CD4-positive, alpha-beta T cell (primary cell): ENCODE measurements at places on chromosomes 7 and 10. TPM values are rescaled to one million over a fixed set of nuclear protein-coding genes. Genes with fewer than 3 reads are reported as not detected.

GRCh38 chr10:17227367-17228090, 512 bp upstream of the VIM start:
- DNase-seq = peak; percentile 39

DNA sequence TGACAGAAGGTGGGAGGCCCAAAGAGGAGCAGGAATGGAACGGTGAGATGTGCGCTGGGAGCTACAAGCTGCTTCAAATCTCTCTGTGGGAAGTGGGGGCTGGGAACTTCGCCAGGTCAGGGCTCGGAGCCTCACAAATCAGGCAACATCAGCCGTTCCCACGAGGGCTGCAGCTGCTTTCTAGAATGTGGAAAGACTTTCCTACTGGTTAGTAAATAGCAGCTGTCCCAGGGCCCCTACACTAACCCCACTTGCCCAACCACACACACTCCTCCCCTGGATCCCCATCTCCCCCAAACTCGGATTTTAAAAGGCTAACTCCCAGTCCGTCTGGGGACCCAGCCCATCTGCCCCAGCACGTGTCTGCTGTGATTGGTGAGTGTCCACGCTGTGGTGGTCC, 40.6 kb upstream of the PITRM1 start:
- no peak for DNase-seq

DNA sequence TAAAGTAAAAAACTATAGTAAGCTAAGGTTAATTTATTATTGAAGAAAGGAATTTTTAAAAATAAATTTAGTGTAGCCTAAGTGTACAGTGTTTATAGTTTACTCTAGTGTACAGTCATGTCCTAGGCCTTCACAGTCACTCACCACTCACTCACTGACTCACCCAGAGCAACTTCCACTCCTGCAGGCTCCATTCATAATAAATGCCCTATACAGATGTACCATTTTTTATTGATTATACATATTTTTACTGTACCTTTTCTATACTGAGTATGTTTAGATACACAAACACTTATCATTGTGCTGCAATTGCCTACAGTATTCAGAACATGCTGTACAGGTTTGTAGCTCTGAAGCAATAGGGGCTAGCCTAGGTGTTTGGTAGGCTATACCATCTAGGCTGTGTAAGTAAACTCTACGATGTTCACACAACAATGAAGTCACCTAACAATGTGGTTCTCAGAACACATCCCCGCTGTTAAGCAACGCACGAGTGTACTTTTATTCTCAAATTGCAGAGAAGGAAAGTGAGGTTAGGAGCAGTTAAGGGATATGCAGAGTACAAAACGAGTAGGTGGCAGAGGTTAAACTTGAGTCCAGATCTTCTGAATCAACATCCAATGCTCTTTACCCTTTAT, 38.9 kb upstream of the PLCE1 start:
- DNase-seq = no peak

DNA sequence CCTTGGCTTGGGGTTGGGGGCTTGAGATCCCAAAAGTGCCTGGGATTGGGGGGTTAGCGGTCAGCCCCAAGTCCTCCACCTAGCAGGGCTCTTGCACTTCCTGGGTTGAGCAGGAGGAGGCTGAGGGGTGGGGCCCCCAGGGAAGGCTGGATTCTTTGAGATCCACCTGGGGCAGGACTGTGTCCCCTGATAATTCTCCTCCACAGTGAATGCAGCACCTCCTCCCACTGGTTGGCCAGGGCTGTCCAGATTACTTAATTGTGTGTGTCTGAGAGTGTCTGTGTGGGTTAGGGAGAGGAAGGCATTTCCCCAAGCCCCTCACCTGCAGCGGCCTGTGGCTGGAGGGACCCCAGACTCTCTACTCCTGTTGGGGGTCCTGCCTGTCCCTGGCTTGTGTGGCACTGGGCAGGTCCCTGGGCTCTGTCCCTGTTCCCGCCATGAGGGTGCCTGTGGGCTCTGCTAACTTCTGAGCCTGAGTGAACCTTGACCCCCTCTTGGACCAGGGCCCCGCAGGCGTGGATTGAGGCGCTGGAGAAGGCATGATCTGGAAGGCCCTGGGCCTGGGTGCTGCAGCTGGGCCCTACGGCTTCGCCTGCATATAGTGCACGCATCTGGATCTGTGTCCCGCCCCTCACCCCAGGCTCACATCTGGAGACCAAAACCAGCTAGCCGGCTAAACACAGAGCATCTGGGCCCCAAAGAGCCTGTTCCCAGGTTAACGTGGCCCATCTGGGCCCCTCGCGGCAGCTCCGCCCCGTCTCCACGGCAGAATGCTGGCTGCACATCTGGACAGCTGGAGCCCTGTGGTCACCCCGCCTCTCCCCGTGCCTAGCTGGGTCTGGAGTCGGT, 10.4 kb downstream of the TMEM270 start:
- DNase-seq = no peak

GRCh38 chr7:977326-978048, 2.1 kb upstream of the COX19 start:
- no peak for DNase-seq

DNA sequence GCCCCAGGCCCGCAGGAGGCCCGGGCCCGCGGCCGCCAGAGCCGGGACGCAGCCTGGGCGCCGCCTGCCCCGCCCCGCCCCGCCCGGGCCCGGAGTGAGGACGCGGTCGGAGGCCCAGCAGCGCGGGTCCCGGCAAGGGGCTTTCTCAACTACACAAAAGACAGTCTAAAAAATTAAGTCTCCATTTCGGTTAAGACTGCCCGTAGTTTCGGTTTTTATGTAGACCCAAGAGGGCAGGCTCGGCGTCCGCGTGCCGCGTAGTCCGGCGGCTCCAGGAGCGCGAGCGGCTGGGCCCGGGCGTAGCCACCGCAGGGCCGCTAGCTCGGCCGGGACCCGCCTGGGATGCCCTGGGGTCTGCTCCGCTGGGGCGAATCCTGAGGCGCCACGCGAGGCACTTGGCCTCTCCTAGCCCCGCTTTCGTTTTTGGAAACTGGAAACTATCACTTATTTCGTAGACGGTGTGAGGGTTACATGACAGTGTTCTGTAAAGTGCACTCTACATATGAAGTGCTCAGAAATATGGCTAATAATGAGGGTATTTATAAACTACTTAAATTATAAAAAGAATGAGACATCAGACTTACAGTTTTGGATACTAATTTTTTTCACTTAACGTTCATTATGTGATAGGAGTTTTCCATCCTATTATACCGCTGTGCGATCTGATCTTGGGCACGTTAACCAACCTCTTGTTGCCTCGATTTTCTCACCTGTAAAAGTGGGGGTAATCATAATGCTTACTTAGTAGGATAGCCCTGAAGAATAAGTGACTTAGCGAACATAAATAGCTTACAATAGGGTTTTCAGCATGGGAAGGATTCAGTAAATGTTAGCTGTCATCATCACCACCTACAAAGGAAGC, 573 bp downstream of the BLVRA start:
- DNase-seq = peak; percentile 67

- DNase-seq = no peak
Measured at GRCh38 chr7:157205438-157205837, 66.7 kb downstream of the UBE3C start.

GRCh38 chr7:105715528-105715927, 134.2 kb upstream of the EFCAB10 start:
- DNase-seq = no peak

- no peak for DNase-seq
Measured at GRCh38 chr10:65843203-65843602, 1082.6 kb upstream of the LRRTM3 start.

DNA sequence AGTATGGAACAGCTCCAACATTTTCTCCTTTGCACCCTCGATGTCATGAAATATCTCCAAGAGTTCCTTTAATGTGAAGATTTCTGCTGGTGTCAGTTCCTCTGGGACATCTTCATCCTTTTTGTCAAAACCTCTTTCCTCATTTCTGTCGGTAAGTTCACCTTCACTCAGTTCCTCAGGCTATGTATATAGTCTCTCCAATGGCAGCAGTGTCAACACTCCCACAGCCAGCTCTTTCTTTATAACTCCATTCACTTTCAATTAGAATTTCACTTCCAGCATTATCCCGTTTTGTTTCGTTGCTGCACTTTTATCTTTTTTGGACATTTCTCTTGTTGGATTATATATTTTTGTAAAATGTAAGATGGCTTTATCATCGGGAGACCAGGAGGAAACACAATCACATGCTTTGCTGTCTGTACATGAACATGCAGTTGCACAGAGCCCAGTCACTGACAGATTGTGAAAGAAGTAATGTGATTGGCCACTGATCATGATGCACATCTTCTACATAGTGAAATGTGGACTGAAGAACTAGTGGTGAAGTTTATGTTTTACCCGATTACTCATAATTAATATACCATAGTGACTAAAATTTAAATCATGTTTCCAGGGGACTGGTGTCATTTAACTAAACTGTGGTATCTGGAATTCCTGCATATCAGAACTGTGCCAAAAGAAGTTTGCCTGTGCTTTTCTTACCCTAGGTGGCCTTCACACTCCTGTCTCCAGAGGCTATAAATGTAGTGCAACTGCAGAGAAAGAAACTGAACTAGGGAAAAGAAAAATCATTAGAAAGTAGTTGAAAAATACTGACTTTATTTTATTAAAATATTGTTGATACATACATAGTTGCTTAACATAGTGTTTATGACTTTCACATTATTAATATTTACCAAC, 289.6 kb downstream of the PPP1R3A start:
- DNase-seq = no peak

- DNase-seq = no peak
Measured at GRCh38 chr7:150668472-150668911, 17.0 kb upstream of the GIMAP2 start.

DNA sequence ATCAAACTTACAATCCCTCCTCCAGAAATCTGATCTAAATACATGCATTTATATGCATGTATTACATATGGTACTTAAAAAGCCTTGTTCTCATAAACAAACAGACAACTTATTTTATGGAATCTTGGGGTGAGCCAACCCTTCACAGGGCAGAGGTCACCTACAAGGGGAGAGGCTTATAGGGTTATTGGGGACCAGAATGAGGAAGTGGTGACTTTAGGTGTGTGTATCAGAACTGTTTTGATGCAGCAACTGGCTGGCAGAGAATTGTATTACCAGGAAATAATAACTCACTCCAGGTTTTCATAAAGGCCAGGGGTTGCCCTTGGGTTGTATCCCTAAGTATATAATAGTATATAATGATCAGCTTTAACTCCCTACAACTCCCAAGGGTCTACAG, 91.1 kb downstream of the SVIL start:
- DNase-seq = no peak

GRCh38 chr10:14674376-14675050, 100.2 kb downstream of the FAM107B start:
- no peak for DNase-seq

- DNase-seq = no peak
Measured at GRCh38 chr10:35639728-35640401, 2.2 kb downstream of the FZD8 start.

Gene ZPBP
- not detected for total RNA-seq

Gene VAX1
- not detected for total RNA-seq

Gene ZNF394
- 215 TPM for total RNA-seq

Gene SEMA3E
- total RNA-seq = not detected

Gene OR6B1
- not detected for total RNA-seq

Gene AOAH
- total RNA-seq = 27.5 TPM

Gene SEC31B
- total RNA-seq = 49.2 TPM
